Right lobe of liver (tissue), 6 donors: ENCODE measurements at places on chromosomes 2 and 18.

DNA sequence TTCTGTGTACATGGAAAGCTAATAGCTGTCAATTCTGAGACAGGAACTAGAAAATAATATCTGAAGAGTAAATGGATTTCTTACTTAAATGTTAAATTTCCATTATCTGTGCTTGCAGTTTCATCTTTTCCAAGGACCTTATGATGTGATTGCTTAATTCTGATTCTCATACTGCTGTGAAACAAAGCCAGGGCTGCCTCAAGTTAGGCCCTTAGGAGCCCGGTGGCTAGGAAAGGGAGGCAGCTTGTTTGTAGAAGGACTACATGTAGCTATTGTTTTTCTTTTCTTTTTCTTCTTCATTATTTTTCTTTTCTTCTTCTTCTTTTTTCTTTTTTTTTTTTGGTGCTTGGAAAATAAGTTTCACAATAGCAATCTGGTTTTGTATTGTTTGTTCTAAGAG is 50.5 kb downstream of the XRCC5 start:
- DNase-seq = no peak

GRCh38 chr2:75600461-75601011 is 39.8 kb upstream of the EVA1A start:
- no peak for DNase-seq

GRCh38 chr2:149040451-149040850 is 2.0 kb downstream of the LYPD6B start:
- DNase-seq = no peak

GRCh38 chr18:51330148-51330547 is 132.7 kb upstream of the MEX3C start:
- DNase-seq = no peak

DNA sequence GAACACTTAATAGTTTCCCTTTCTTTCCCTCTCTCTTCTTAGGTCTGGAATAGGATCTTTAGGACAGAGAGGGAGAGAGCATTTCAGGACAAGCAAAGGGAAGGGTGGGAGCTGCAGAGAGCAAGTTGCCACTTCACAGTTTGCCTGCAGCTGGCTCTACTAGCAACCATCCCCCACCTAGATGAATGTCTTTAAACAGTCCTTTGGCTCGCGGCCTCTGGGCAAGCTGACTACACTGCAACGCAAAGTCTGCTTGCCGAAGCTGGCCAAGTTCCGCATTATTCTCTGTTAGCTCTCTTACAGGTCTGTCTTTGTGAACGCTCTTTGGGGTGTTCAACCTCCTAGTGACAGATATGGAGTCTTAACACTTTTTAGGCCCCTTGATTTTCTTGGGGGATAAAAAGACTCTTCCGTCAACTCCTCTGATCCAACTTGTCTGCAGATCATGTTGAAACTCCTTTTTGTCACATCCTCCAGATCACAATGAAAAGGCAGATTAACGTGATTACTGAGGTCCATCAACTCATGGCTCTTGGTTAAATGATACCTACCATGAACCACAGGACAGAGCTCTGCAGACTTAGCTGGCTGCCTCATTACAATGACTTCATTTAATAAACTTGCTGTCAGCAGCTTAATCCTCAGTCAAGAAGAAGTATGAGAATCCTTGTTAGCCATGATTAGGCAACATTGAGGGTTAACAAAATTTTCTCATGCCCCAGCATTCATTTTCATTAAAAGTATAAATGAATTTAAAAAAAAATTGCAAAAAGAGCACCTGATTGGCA is 74.6 kb downstream of the SLC4A3 start:
- DNase-seq = no peak

DNA sequence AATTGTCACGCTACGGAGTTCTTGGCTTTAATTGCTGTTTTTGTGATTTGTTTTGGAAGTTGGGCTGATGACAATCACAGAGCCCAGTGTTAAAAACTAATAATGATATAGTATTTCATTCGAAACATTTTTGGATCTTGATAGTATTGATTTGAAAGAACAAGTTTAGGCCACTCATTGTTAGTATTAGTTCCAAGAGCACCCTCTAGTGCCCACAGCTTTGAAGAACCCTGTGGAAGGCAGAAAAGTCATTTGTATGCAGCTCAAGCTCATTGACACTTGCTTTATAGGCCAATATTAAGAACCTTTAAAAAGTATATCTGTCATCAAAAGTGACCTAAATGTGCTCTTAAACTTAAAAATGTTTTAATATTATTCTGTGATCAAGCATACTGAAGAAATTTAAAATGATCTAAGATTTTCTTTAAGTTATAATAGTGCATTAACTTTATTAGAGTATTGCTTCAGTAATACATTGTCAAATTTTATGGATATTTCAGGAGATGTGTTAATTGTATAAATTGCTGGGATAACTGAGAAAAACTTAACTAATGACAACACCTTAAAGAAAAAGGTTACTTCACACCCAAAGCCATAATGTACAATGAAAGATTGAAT is 191.0 kb downstream of the GRB14 start:
- DNase-seq = no peak

DNA sequence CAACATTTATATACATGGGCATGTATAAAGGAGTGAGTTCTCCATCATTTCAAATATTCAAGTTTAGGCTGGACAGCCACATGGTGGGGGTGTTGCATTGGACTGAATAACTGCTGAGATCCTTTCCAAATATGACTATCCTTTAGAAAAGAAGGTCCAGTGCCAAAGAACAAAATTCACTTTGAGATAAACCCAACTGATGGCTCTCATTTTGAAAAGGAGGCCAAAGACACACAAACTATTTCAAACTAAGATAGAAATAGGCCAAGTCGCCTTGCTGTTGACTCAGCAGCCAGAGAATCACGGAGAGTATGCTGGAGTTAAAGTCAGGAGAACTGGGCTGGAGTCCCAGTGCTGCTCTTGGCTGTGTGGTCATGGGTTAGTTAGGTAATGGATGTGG is 204.5 kb upstream of the LRATD1 start:
- no peak for DNase-seq

DNA sequence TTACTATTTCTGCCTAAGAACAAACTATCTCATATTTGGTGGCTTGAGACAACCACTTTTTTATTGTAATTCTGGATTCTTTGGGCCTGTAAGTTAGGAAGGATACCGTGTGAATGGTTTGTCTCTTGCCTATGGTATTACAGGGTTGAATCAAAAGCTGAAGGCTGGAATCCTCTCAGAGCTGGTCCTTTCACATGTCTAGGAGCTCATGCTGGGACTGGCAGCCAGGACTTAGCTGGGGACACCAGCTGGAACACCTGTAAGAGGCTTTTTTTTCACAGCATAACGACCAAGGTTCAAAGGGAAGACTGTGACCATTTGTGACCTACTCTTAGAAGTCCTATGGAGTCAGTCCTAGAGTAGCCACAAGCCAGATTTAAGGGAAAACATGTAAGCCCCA is 226.3 kb downstream of the ZNF804A start:
- no peak for DNase-seq

- DNase-seq = no peak
Measured at GRCh38 chr2:2642906-2643890, 312.1 kb upstream of the MYT1L start.

DNA sequence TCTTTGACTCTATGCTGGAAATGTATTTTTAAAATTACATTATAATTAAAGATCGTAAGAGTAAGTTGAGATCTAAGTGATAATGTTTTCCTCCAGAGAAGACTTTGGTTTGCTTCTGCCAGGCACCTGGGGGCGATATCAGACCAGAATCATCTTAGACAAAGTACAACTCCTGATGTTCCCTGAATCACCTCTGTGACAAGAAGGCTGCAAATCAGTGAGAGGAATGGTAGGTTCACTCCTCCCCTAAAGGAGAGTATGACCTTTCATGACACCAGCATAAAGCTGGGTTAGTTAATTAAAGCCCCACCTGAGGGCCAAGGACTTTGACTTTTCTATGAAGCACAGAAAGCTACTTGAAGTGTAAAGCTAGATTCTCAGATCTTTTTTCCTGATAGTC is 114.4 kb upstream of the DTNA start:
- DNase-seq = no peak

DNA sequence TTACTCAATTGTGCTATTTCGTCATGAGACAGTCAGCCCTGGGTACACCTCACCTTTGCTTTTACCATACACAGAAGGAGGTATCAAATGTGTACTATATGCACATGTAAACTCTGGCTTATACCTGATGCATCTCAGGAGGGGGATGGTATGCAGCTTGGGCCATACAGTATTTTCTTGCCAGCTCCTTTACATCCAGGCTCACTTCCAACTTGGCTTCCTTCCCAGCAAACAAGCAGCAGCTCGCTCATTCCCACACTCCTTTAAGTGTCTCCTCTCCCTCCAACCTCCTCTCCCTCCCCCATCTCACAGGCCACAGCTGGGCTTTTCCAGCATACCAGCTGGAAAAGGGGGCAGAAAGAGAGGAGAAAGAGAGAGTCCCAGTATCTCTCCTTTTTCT is 9.6 kb downstream of the MARCHF4 start:
- DNase-seq = no peak

DNA sequence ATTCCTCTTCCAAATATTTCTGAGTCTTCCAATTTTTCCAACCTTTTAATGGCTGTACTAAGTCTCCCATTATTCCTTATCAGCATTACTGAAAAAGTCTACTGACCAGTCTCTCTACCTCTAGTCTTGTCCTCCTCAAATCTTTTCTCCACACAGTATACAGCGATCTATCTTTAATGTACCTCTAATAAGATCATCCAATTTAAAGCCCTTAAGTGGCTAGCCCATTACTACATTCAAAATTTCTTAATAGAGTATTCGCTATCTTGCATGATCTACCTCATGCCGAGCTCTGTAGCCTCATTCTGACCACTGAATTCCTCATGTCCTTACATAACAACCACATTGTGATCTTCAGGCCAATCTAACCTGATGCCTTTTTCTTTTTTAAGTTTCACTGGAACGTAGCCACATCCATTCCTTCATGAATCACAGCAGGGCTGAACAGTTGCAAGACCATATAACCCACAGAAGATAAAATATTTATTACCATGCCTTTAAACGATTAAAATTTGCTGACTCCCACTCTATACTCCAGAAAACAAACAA is 57.9 kb downstream of the SLC66A3 start:
- DNase-seq = no peak

- no peak for DNase-seq
Measured at GRCh38 chr2:112201696-112202430, 53.0 kb downstream of the ZC3H8 start.

DNA sequence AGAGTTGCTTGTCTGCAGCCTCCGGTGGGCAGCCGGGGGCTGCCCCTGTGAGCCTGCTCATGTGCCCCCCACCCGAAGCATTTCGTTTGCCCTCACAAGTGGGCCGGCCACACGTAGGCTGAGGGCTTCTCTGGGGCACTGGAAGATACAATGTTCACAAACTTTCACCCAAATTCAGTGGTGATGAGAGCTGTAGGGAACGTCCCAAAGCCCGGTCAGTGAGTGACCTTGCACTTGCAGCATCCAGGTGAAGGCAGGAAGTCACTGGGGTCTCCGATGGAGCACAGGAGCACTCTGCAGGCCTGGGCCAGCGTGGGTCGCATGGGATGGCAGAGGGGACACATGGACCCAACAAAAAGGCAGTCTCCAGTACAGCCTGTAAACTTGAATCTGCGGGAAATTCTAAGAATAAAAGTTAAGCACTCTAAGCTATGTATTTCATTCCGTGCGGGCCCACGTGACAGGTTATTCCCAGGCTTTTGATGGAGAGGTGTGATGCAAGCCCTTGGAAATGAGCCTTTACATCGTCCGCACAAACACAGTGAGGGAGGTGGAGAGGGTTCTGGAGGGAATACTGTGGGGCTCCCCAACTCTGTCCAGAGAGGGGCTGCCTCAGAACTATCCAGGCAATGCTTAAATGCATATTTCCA is 42.5 kb downstream of the CNGA3 start:
- DNase-seq = no peak

GRCh38 chr2:237895544-237896506 is 36.4 kb downstream of the RAMP1 start:
- no peak for DNase-seq

DNA sequence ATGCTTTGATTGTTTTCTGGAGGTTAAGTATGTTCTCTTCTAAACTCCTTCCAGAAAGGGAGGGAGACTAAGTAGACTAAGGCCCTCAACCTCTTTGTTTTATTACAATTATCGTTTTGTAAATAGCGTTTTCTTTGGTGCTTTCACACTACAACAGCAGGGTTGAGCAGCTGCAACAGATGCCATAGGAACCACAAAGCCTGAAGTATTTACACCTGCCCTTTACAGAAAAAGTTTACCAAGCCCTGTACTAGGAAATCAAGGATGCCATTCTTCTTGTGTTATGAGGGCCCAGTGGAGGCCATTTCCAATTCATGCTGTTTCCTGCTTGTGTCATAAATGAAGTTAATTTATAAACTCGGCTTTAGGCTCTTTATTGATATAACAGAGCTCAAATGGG is 914.8 kb downstream of the DCDC2C start:
- no peak for DNase-seq

DNA sequence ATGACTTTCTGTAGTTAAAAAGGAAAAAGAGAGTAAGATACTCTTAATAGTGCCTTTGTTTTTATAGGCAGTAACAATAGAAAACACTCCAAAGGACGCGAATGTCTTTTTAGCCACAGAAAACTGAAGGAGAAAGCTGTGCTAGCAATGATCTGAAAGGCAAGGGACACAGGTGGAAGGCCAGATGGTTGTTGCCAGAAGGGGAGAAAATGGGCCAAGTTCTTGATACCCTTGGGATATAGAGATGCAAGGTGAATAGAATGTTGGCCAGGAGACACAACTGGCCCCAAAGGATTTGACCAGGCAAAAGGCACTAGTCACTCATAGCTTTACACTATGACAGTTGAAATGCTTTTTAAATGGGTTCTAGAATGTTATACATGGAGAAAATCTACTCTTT is 180.0 kb downstream of the NRXN1 start:
- DNase-seq = no peak

DNA sequence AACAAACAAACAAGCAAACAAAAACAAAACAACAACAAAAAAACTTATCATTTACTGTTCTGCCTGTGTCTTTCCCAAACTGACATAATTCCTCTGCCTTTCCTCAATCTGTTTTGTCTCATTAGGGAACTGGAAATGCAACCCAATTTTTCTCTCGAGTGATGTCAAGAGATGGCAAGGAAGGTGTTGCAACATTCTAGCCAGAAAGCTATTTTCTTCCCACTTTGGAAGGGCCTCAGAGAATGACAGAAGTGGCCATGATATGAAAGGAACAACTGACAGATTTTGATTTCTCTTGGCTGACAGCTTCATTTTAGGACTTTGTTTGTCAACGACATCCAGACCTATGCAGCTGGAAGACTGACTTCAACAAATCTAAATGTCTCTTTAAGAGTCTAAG is 24.7 kb downstream of the RND3 start:
- no peak for DNase-seq

GRCh38 chr18:75106746-75107145 is 102.2 kb downstream of the PTGR3 start:
- DNase-seq = no peak

- DNase-seq = no peak
Measured at GRCh38 chr2:208074610-208075356, 49.5 kb upstream of the PLEKHM3 start.

DNA sequence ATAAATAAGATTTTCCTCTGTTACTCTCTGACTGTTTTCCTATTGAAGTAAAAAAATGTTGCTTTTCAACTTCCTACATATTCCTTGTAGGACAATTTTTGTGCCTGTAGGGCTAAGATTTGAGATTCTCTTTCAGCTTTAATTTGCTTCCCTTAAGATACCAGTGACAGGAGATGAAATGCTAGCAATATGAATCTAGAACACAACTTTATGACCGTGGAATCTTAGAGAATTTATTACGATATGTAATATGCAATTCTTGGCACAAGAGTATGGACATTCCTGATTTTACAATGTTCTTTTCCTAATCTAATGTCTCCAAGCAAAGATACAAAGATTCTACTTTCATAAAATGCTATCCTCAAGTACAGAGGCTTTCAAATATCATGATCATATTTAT is 180.9 kb downstream of the KCNE4 start:
- DNase-seq = no peak

GRCh38 chr2:60400462-60401246 is 152.8 kb downstream of the BCL11A start:
- DNase-seq = no peak
